Sigmoid colon (tissue), 7 donors: ENCODE measurements at places on chromosomes 2 and 18. TPM values are rescaled to one million over a fixed set of nuclear protein-coding genes. Genes with fewer than 3 reads are reported as not detected.

ALPI gene
- not detected for total RNA-seq

ADAM17 gene
- 16.4 TPM for total RNA-seq

DSC2 gene
- total RNA-seq: 3.3 TPM

CFC1 gene
- total RNA-seq: not detected

SAG gene
- not detected for total RNA-seq
